CD4-positive, alpha-beta memory T cell (primary cell): ENCODE measurements at places on chromosomes 16 and 17.

DNA sequence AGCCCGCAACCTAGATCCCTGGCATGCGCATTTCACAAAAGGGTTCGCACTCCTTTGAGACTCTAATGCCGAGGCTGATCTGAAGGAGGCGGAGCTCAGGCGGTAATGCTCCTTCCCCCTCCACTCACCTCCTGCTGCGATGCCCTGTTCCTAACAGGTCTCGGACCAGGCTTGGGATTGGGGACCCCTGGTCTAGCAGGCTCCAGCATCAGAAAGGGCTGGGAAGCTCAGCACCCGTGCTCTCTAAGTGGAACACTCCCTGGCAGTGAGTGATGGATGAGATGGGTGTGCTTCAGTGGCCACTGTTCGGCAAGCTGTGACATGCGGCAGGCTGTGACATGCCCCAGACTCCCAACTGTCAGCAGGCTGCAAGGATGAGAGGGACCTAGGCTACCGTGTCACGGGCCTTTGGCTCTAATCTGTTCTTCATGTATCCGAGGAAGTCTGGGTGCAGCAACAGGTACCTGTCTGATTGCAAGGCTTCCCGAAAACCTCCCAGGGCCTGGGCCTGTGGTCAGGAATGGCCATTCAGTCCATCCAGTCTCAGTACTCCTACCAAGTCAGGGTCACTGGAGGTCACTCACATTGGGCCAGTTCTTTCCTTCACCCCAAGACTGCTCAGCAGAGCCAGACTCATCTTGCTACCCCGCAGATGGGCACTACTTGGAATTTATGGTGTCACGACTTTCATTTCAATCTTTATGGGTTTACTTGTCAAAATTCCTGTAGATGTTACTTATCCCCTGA, 1.3 kb upstream of the ST6GALNAC2 start:
- H3K27me3 ChIP-seq: peaks cover 12% of the 10 kb centered on the region
- H3K4me3 ChIP-seq: no peak overlapping the region
- H3K36me3 ChIP-seq: no peaks in the 10 kb centered on the region

DNA sequence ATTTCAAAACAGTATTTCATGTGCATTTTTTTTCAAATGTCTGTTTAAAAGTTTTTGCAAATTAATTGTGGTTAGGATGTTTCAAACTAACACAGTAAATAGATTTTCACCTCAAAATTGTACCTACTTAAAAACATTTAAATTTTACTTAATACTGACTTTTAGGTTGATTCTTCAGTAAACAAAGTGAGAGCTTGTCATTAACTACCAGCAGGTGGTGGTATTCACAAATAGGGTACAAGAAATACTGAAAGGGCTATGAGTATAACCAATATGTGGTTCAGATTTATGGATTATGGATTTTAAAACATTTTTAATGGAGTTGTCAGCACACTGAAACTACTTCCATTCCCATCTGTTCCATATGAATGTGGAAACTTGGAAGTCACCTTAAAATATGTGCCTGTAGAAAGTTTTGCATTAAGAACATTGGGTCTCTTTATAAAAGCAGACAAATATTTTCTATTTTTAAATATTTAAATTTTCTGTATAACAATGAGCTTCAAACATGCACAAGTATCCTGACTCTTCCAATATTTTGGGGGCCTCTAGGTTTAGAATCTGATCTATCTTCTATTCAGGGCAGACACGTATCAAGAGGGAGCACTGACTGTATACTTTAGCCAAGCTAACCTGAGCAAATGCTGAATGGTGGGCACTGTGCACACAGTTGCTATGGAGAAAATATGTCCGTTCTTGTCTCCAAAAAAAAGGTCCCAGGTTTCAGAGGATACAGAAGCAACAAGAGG, 155.6 kb downstream of the SNX11 start:
- peaks cover 5% of the 10 kb centered on the region for H3K36me3 ChIP-seq
- H3K4me3 ChIP-seq: no peak overlapping the region
- H3K4me1 ChIP-seq: peaks cover 3% of the 10 kb centered on the region
- H3K27ac ChIP-seq: no peak overlapping the region
- no peaks in the 10 kb centered on the region for H3K27me3 ChIP-seq

- no peaks in the 10 kb centered on the region for H3K4me1 ChIP-seq
- H3K4me3 ChIP-seq: no peak overlapping the region
- no peak overlapping the region for H3K27ac ChIP-seq
These were observed 19.7 kb downstream of the EZH1 start for GRCh38 chr17:42725143-42725542.

DNA sequence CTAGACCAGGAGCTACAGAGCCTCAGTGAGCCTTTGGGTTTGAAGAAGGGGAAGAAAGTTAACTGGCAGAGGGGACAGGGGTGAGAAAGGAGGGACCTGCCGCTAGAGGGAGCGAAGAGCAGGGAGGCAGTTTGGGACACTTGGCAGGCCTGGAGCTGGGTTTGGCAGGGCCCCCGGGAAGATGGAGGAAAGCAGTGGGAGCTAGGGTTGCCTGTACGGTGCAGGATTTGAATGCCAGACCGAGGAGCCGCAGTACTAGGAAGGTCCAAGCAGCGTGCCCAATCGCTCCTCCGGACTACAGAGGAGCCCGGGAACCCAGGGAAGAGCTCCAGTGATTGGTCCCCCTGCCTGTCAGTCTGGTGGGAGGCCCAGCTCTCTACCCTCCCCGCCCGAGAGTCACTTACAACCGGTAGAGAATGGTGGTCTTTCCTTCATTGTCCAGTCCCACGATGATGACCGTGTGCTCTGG, 1.3 kb downstream of the ARL5C start:
- no peaks in the 10 kb centered on the region for H3K36me3 ChIP-seq
- peaks cover 24% of the 10 kb centered on the region for H3K4me1 ChIP-seq
- peak overlapping the region; percentile 61 for H3K4me3 ChIP-seq
- peak; percentile 75 for DNase-seq

DNA sequence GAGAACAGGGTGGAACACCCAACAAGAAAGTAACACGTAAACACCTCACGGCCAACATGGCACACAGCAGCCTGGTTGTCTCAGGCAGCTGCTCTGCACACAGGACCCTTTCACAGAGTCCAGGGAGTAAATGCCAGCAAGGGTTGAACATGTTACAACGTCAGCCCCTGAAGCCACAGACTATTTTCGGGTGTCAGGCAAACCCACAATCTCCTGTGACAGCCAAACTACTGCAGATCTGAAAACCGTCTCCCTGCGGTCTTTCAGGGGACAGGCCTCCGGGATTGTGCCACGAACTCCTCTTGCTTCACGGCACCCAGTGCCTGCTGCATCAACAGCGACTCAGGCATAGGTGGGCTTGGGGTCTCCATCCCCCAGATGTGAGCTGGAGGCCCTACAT, 127.7 kb downstream of the XYLT1 start:
- DNase-seq: peak; percentile 53
- peaks cover 67% of the 10 kb centered on the region for H3K4me1 ChIP-seq
- H3K27ac ChIP-seq: no peak overlapping the region
- no peaks in the 10 kb centered on the region for H3K27me3 ChIP-seq
- no peak overlapping the region for H3K4me3 ChIP-seq
- H3K36me3 ChIP-seq: no peaks in the 10 kb centered on the region

DNA sequence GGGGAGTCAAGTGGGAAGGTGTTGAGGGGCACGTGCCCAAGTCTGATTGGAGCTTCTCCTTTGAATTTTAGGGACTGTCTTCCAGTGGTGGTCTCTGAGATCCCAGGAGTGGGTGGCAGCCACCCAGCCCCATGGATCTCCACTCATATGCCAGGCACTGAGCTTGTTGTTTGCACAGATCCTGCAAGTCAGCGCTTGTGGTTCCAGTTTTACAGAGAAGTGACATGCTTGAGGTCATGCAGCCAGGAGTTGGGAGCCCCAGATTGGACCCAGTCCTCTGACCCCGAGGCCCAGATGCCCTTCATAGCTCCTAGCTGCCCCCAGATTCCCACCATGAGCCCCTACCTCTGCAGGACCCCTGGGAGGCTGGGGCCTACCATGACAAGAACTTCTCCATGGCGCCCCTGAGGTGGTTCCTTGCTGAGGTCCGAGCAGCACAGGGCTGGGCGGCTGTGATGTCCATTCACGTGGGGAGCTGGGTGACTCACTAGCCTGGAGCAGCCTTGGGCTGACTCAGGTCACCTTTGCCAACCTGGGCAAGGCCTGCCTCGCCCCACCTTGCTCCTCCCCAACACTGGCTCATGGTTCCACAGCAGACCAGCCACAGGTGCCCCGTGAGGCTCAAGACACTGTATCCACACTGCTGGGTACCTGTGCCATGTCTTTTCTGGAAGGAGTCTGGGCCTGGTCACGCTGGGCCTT, 47.4 kb downstream of the RAI1 start:
- DNase-seq: no peak
- no peak overlapping the region for H3K27ac ChIP-seq
- no peaks in the 10 kb centered on the region for H3K27me3 ChIP-seq
- peaks cover 4% of the 10 kb centered on the region for H3K4me1 ChIP-seq

GRCh38 chr16:49085686-49086085, 196.0 kb downstream of the CBLN1 start:
- DNase-seq: no peak
- H3K4me1 ChIP-seq: no peaks in the 10 kb centered on the region
- no peaks in the 10 kb centered on the region for H3K27me3 ChIP-seq
- no peak overlapping the region for H3K27ac ChIP-seq

- no peaks in the 10 kb centered on the region for H3K27me3 ChIP-seq
- no peaks in the 10 kb centered on the region for H3K36me3 ChIP-seq
- no peak overlapping the region for H3K27ac ChIP-seq
- no peak for DNase-seq
These were observed 4.7 kb upstream of the CDT1 start for GRCh38 chr16:88798772-88799455.

- no peaks in the 10 kb centered on the region for H3K36me3 ChIP-seq
- no peak overlapping the region for H3K27ac ChIP-seq
- no peak overlapping the region for H3K4me3 ChIP-seq
- peaks cover 29% of the 10 kb centered on the region for H3K4me1 ChIP-seq
- no peak for DNase-seq
These were observed 702 bp downstream of the IRX5 start for GRCh38 chr16:54931120-54932014.

GRCh38 chr16:82063456-82064082, 28.5 kb downstream of the HSD17B2 start:
- DNase-seq: no peak
- H3K4me1 ChIP-seq: no peaks in the 10 kb centered on the region
- H3K4me3 ChIP-seq: no peak overlapping the region
- no peaks in the 10 kb centered on the region for H3K27me3 ChIP-seq

DNA sequence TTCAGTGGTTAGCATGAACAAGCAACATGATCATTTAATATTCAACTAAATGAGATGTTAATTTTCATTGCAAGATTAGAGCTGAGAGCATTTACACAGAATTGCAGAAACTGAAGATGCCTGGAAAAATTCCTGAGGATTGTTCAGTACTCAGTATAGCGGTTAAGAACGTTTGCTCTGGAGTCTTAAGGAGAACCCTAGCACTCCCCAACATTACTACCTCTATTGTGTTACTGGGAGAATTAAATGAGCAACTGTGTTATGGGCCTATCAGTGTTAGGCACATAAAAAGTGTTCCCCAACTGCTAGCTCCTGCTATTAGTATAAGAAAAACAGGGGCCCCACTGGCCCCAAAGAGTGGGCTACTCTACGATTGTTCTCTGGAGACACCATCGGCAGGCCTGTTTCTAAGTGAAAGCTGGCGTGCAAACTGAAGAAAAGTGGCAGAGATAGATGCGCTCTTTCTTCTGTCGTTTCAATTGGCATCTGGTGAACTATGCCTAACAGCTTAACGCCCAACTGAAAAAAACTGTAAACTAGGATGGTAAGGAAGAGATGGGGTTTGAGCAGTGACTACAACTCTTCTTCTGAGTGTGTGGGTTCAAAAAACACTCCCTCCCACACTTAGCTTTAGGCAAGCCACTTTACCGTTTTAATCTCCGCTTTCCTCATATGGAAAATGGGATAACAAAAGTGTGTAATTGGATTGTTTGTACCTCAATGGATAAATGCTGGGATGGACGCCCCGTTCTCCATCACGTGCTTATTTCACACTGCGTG, 1.3 kb downstream of the CDR2 start:
- H3K4me1 ChIP-seq: peaks cover 55% of the 10 kb centered on the region
- H3K4me3 ChIP-seq: peak overlapping the region; percentile 87
- H3K27ac ChIP-seq: peak overlapping the region; percentile 78
- H3K27me3 ChIP-seq: no peaks in the 10 kb centered on the region
- peaks cover 7% of the 10 kb centered on the region for H3K36me3 ChIP-seq
- peak; percentile 25 for DNase-seq

GRCh38 chr17:10058921-10059683, 139.3 kb downstream of the GAS7 start:
- H3K27me3 ChIP-seq: no peaks in the 10 kb centered on the region
- DNase-seq: no peak
- H3K27ac ChIP-seq: no peak overlapping the region
- H3K36me3 ChIP-seq: no peaks in the 10 kb centered on the region
- no peak overlapping the region for H3K4me3 ChIP-seq

DNA sequence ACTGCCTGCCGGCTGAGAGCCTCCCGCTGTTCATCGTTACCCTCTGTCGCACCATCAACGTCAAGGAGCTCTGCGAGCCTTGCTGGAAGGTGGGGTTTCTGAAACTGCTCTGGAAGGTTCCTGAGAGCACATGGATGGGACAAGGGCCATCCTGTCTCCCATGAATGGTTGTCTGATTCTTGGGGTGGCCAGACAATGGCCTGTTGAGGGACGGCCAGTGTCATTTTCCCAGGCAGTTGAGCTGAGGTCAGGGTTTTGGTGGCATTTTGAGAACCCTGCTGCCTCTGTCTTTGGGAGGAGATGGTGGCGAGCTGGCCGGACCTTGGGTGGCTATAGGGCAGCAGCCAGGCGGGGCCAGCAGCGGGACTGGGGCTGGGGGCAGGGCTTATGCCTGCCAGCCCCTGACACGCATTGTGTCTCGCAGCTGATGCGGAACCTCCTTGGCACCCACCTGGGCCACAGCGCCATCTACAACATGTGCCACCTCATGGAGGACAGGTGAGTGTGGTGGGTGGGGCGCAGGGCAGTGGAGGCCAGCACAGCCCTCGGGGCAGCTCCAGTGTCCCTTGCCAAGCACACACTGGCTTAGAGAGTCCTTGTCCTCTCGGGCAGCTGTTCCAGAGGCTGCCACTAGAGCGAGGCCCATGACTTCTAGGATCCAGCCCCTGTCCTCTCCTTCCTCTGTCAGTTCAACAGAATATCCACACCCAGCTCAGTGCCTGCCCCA, 9.1 kb downstream of the TSC2 start:
- peaks cover 24% of the 10 kb centered on the region for H3K36me3 ChIP-seq
- H3K4me1 ChIP-seq: no peaks in the 10 kb centered on the region
- no peak overlapping the region for H3K27ac ChIP-seq
- DNase-seq: no peak
- no peaks in the 10 kb centered on the region for H3K27me3 ChIP-seq

GRCh38 chr17:65538675-65539529, 22.5 kb downstream of the AXIN2 start:
- H3K36me3 ChIP-seq: peaks cover 49% of the 10 kb centered on the region
- no peak overlapping the region for H3K4me3 ChIP-seq
- H3K27me3 ChIP-seq: no peaks in the 10 kb centered on the region
- no peak overlapping the region for H3K27ac ChIP-seq
- peaks cover 20% of the 10 kb centered on the region for H3K4me1 ChIP-seq
- no peak for DNase-seq

GRCh38 chr16:7161891-7162290, 170.8 kb upstream of the RBFOX1 start:
- no peak for DNase-seq
- no peak overlapping the region for H3K27ac ChIP-seq

- H3K36me3 ChIP-seq: no peaks in the 10 kb centered on the region
- H3K27ac ChIP-seq: no peak overlapping the region
- H3K4me1 ChIP-seq: peaks cover 5% of the 10 kb centered on the region
These were observed 30.3 kb upstream of the RPH3AL start for GRCh38 chr17:382644-383533.

GRCh38 chr17:75834928-75835653, 9.1 kb downstream of the UNC13D start:
- H3K27me3 ChIP-seq: no peaks in the 10 kb centered on the region
- peak overlapping the region; percentile 75 for H3K27ac ChIP-seq
- H3K4me1 ChIP-seq: peaks cover 35% of the 10 kb centered on the region
